ENCODE measurements at places on chromosomes 5 and 9.

DNA sequence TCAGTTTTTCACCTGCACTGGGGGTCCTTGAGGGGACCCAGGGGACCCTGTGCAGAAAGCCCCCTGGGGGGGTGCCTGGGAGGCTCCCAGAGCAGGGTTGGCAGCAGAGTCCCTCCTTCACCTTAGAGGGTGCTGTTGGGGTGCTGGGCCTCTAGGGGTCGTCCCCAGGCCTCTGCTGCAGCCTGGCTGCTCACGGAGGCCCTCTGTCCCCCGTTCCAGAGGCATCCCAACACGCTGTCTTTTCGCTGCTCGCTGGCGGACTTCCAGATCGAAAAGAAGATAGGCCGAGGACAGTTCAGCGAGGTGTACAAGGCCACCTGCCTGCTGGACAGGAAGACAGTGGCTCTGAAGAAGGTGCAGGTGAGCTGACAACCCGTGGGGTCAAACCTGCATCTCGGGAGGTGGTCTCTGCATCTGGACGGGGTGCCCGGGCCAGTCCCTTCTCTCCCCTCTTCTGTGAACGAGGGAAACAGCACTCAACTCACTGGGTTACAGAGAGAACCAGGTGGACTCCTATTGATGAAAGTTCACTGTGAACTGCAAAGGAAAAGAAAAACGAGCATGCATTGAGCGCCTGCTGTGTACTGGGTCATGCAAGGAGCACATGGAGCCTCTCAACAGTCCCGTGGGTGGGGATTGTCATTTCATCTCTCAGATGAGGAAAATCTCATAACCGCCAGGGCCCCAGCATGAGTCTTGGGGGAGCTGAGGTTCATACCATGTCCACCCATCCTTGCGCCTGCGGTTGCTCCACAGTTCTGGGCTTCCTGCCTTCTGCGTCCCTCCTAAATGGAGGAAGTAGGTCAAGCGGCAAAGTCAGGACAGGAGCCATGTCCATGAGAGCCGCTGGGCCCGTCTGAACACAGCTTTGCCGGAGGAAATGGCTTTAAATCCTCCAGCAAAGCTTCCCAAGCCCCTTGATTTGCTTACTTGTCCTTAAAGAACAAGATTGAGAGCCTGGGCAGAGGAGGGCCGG is 54.8 kb downstream of the NEK6 start:
- DNase-seq: no peak

GRCh38 chr9:123669346-123669745 is 260.6 kb downstream of the DENND1A start:
- DNase-seq: no peak

DNA sequence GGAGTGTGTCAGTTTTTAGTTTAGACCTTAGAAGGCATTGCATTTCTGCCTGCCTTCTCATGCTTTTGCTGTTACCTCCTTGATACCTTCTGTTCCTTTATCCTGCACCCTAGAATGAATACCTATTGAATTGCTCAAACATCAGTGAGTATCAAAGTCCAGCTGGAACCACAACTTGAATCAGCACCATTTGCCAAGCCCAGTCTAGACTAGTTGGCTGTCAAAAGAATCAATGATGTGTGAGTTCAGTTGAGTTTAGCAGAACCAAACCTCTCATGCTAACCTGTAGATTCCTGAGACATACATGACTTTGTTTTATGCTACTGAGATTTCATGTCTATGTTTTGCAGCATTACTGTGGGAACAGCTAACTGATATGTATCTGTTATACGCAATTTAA is 116.6 kb downstream of the FAM170A start:
- DNase-seq: no peak

DNA sequence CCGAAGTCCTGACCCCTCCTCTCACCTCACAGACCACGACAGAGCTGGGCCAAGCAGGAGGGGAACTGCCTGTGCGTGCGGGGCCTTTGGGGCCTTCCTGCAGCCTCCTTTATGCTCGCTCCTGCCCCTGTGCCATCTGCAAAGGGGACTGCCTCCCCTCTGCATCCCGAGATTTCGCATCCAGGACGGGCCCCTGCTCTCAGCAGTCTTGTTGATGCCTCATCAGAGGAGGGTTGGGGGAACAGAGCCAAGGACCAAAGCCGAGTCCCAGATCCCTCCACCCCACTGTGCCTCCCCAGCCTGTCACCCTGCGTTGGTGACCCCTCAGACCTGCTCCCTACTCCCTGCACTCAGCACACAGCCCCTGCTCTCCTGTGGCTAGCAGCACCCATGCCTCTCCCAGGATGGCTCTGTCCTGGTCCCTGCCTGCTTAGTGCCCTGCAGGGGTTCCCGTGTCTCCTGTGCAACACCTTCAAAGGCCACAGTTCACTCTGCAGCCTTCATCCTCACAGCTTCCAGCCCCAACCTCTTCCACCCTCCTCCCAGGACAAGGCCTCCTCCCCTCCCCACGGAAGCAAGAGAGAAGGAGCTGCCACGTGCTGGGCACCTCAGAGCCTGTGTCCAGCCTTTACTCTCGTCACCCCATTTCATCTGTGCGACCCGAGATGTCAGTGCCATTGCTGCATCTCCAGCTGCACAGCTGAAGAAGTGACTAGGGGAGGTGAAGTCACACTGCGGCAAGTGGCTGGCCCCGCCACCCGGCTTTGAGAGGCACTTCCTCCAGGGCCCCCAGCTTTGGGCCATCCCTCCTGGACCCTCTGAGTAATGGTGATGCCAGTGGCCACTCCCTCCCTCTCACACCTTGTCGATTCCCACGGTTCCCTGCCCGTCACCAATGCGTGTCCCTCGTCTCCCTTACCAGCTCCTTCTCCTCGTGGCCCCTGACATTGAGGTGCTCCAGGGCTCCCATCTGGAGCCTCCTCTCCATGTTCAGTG is 62.6 kb upstream of the LRRTM2 start:
- no peak for DNase-seq

- DNase-seq: no peak
Measured at GRCh38 chr5:89128092-89128491, 245.1 kb upstream of the MEF2C start.
